ENCODE measurements at places on chromosomes 3 and 15.

DNA sequence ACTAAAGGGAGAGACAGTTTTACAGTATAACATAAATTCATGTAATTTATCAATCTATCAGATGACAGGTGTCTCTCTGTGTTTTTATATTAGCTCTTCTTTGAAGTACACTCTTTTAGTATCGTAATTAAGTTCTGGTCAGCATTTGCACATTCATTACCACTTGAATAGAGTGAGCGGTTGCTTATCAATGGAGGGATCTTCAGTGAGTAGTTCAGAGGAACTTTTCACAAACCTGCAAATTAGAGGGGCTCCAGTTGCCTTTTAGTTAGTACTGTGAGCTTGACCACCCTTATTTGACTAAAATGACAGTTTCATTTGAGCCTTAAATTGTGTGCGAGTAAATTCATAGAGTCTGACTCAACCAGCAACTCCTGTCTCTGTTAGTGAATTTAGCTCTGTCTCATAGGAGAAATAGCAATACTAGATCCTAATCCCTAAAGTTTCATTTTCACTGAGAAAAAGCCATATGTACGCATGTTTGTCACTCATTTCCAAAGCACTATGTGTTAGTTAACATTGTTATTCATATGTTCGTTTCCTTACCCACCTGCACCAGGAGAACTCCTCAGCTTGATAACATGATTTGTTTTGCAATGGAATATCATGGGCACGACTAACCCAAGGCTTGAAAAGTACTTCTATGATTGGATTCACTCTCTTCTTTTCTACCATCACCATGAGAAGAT is 57.5 kb upstream of the ZBED2 start:
- DNase-seq: no peak

GRCh38 chr3:164230385-164231094 is 847.8 kb downstream of the SI start:
- DNase-seq: no peak

GRCh38 chr15:75452364-75452864 is 924 bp upstream of the SIN3A start:
- DNase-seq: peak; percentile 55

- DNase-seq: no peak
Measured at GRCh38 chr15:97867870-97868269, 92.6 kb upstream of the ARRDC4 start.

DNA sequence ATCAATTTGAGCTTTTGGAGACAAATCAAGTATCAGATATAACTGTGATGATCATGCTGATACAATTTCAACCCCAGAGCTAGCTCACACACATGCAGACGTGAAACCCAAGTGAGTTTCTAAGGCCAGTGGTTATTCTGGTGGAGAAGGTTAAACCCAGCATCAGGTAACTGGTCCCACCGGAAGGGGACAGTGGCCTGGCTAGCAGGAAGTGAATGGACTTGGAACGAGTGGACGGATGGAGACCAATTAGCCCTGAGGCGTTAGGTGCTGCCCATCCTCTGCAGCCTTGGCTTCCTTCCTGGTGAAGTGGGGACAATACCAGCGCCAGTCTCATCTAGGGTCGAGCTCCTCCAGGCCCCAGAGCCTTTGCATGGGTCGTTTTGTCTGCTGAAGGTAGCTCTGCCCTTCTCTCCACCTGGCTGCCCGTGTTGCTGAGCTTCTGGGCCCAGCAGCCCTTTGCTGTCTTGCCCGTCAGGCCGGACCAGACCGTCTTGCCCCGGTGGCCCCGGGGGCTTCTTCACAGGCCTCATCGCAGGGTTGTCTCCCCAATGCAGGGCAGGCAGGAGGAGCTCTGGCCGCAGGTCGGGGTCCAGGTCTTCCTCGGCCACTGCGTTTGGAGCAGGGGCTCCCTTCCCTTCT is 915 bp upstream of the KCTD6 start:
- no peak for DNase-seq

- no peak for DNase-seq
Measured at GRCh38 chr3:87996882-87997281, 61.9 kb downstream of the CGGBP1 start.

DNA sequence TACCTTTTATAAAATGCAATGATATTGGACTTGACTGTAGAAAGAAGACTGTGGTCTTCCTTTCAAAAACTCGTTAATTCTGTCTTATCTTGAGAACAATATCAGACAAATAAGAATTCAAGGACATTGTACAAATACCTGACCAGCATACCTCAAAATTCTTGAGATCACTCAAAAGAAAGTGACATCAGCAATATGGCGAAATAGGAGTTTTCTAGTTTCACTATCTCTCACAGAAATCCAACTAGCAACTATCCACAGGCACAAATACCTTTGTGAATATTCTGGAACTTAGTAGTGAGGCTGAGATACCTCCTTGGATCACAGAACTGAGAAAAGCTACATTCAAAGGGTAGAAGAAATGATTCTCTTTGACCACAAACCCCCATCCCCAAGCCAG is 419.7 kb downstream of the ZNF385D start:
- no peak for DNase-seq

DNA sequence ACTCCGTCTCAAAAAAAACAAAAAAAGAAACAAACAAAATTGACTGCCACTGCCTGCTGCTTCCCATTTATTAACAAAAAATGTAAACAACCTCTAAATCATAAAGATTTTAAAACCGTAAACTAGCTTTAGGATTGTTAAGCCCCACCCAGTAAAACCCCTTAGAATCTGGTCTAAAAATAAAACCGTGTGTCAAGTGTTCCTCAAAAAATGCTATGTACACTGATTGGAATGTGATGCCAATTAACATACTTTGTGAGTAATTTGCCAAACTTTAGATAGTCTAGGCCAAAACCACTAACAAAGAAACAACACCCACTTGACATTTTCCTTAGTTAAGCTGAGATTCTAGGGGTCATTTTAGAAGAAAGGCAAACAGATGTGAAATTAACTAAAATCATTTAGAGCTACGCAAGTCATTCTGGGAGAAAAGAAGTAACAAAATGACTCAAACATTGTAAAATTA is 5.3 kb downstream of the RAF1 start:
- DNase-seq: no peak
